ENCODE measurements at places on chromosomes 2 and 18. TPM values are rescaled to one million over a fixed set of nuclear protein-coding genes. Genes with fewer than 3 reads are reported as not detected.
A peak's percentile ranks its signal among the peaks of the same experiment; 100 is the strongest.

DNA sequence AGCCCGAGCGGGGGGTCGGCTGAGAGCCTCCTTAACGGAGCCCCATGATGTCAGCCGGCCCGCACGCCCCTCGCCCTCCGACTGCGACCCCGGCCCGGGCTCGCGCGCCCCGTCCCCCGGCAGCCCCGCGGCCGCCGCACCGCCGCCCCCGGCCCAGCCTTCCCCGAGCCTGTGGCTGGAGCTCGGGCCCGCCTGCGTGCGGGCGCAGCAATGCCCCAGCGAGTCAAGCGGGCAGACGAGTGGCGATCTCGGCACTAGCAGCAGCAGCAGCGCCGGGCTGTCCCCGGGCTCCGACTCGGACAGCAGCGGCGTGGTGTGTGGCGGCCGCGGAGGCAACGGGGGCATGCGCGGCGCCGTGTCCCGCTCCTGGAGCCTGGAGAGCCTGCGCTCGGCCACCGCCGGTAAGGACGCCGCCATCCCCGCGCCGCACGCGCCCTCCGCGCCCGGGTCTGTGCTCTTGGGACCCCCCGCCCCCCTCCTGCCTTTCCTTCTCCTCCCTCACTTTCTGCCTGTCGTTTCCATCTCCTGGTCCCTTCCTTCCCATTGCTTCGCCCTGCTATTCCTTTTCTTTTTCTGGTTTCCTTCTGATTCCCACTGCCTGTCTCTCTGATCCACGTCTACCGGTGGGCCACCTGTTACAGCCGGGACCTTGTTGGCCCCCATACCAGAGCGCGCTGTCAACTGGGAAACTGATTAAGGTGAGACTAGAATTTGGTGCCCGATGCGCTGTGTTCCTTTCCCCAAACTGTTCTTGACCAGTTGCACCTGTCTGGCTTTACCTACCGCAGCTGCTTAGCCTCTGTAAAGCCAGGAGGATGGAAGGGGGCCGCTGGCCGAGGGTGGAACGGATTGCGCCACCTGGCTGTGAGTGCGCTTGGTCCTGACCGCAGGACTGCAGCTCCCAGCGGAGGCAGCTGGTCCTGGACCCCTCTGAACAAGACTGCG is 127.4 kb downstream of the ARHGEF4 start:
- no peaks in the 10 kb centered on the region for H3K36me3 ChIP-seq
- peaks cover 82% of the 10 kb centered on the region for H3K27me3 ChIP-seq
- H3K4me3 ChIP-seq: peak overlapping the region; percentile 40
- no peak for ATAC-seq
- H3K4me1 ChIP-seq: peaks cover 21% of the 10 kb centered on the region

- H3K27me3 ChIP-seq: no peaks in the 10 kb centered on the region
- no peaks in the 10 kb centered on the region for H3K4me1 ChIP-seq
- H3K36me3 ChIP-seq: no peaks in the 10 kb centered on the region
- ATAC-seq: no peak
- no peak overlapping the region for H3K4me3 ChIP-seq
These were observed 285.8 kb downstream of the C1D start for GRCh38 chr2:67777010-67777409.

DNA sequence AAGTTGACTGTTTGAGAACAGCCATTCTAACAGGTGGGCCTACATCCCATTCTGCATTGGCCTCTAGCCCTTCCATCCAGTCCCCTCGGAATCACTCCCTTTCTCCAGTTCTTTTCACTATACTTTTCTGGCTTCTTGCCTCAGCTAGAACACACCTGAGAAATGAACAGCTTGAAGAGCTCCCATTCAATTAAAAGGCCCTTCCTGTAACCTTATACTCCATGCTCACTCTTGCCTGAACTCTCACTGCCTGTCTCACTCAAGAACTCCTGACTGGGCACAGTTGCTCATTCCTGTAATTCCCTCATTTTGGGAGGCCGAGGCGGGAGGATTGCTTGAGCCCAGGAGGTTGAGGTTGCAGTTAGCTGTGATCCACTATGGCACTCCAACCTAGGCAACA is 23.6 kb downstream of the CHRNA1 start:
- no peak overlapping the region for H3K27ac ChIP-seq
- H3K4me3 ChIP-seq: no peak overlapping the region
- no peaks in the 10 kb centered on the region for H3K27me3 ChIP-seq
- ATAC-seq: no peak

- no peaks in the 10 kb centered on the region for H3K4me1 ChIP-seq
- no peak for ATAC-seq
- no peaks in the 10 kb centered on the region for H3K27me3 ChIP-seq
- no peaks in the 10 kb centered on the region for H3K36me3 ChIP-seq
These were observed 107.9 kb upstream of the CDH20 start for GRCh38 chr18:61225336-61225735.

- H3K27me3 ChIP-seq: no peaks in the 10 kb centered on the region
- ATAC-seq: no peak
- no peaks in the 10 kb centered on the region for H3K36me3 ChIP-seq
- H3K4me3 ChIP-seq: no peak overlapping the region
- no peaks in the 10 kb centered on the region for H3K4me1 ChIP-seq
- H3K27ac ChIP-seq: no peak overlapping the region
These were observed 162.2 kb downstream of the LRRC30 start for GRCh38 chr18:7393080-7393479.

DNA sequence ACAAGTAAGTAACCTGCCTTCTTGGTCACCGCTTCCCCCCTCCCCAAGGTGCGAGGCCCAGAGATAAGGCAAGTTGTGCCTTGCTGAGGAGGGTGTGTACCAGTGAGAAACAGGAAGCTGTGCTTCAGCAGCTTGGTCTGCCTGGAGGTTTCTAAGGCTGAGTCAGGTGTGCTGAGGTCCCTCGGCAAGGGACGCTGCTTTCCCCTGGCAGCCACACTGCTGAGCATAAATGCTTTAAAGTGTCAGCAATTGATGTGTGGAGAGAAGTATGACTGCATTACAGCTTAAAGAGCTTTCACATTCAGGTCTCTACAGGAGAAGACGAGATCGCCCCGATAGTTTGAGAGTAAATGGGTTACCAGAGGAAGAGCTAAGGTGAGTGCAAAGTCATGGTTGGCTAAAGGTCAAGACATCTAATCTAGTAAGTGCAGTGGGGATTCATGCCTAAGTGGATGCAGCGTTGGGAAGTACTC is 86.9 kb downstream of the LIMS1 start:
- H3K27me3 ChIP-seq: no peaks in the 10 kb centered on the region
- H3K27ac ChIP-seq: no peak overlapping the region
- peak; percentile 44 for ATAC-seq
- H3K4me3 ChIP-seq: no peak overlapping the region

The NEU2 gene
- total RNA-seq: not detected

- H3K4me1 ChIP-seq: peaks cover 19% of the 10 kb centered on the region
- peak overlapping the region; percentile 34 for H3K27ac ChIP-seq
- no peak overlapping the region for H3K4me3 ChIP-seq
- H3K27me3 ChIP-seq: no peaks in the 10 kb centered on the region
These were observed 9.0 kb downstream of the SPTBN1 start for GRCh38 chr2:54465143-54465542.

DNA sequence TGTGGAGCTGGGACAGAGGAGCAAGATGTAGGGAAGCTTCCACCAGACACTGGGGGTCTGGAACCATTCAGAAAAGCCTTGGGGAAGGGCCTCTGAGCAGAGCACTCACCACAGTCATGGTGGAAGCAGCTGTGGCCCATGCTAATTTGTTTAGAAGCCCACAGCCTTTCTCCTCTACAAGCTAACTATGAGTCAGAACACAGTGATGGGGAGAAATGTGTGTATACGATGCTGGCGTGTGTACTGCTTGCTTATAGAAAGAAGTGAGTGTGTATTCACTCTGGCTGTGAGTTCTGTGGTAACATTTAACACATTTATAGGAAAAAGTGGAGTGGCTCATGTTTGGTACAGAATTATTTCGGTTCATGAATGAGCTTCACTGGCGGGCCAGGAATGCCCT is 157.0 kb upstream of the ACAA2 start:
- H3K4me1 ChIP-seq: no peaks in the 10 kb centered on the region
- no peak for ATAC-seq
- no peaks in the 10 kb centered on the region for H3K36me3 ChIP-seq
- no peak overlapping the region for H3K27ac ChIP-seq

DNA sequence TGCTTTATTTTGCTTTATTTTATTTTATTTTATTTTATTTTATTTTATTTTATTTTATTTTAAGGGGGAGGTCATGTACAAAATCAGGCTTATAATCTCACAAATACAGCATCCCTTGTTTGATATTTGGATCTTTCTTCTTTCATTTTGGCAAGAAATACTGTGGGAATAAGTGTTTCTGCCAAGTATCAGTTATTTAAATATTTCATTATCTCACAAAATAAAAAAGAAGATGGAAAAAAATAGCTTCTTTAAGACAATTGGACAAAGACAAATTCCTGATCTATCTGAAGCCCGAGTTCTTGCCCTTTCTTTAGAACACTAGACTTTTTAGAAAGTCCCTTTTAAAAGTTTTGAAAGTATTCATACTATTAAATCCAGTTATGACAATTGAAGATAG is 560.5 kb upstream of the ZEB2 start:
- H3K27me3 ChIP-seq: no peaks in the 10 kb centered on the region
- H3K4me3 ChIP-seq: no peak overlapping the region
- H3K4me1 ChIP-seq: no peaks in the 10 kb centered on the region
- no peak for ATAC-seq

- H3K4me3 ChIP-seq: no peak overlapping the region
- no peaks in the 10 kb centered on the region for H3K36me3 ChIP-seq
- H3K27ac ChIP-seq: no peak overlapping the region
- peaks cover 6% of the 10 kb centered on the region for H3K4me1 ChIP-seq
These were observed 5.0 kb upstream of the ATP9B start for GRCh38 chr18:79064228-79064627.

GRCh38 chr2:240277073-240277806 is 136.8 kb upstream of the OTOS start:
- no peak overlapping the region for H3K4me3 ChIP-seq
- ATAC-seq: no peak
- H3K4me1 ChIP-seq: no peaks in the 10 kb centered on the region
- H3K27ac ChIP-seq: no peak overlapping the region

The RPRM gene
- 6.6 TPM for total RNA-seq

DNA sequence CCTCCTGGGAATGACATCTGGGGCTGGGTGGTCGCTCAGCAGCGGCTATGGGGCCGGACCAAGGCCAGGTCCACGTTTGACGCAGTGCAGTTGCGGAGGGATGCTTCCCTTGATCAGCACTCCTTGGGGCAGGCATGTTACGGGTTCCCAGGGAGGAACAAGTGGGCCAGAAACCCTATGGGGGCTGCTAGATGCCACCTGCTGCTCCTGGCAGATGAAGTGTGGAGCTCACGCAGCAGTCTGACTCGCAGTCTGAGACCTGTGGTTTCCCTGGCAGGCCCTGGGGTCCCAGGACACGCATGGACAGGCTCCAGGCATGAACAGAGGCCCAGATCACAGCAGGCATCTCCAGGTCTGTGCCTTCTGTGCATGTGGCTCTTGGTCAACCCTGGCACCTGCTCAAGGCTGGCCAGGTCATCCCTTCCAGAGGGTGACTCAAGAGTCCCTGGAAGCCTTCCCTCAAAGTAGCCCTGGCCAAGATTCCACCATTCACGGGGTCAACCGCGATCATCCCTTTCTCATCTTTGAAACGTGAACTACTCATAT is 20.0 kb downstream of the KCNF1 start:
- no peak overlapping the region for H3K4me3 ChIP-seq
- no peak overlapping the region for H3K27ac ChIP-seq
- no peak for ATAC-seq
- no peaks in the 10 kb centered on the region for H3K4me1 ChIP-seq
- no peaks in the 10 kb centered on the region for H3K36me3 ChIP-seq

DNA sequence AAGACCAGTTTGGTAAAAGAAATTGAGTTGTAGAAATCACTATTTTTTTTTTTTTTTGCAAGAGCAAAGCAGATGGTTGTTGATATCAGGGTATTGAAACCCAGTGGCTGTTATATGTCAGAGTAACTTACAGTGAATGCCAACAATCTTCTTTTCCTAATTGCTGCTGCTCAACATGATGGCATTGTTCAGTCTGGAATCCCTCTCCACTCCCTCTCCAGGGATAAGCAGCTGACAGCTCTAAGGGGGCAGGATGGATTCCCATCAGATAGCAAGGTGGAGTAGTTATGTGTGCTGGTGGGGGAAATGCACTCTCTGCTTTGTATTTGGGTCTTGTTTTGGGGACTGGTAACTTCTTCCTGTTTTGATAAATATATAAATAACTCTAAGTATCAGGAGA is 200.0 kb downstream of the PIK3C3 start:
- no peaks in the 10 kb centered on the region for H3K4me1 ChIP-seq
- no peak for ATAC-seq
- no peaks in the 10 kb centered on the region for H3K36me3 ChIP-seq
- no peak overlapping the region for H3K4me3 ChIP-seq
- no peak overlapping the region for H3K27ac ChIP-seq

GRCh38 chr18:5618047-5618688 is 74.4 kb upstream of the EPB41L3 start:
- no peaks in the 10 kb centered on the region for H3K36me3 ChIP-seq
- H3K27me3 ChIP-seq: no peaks in the 10 kb centered on the region
- no peak overlapping the region for H3K27ac ChIP-seq
- H3K4me3 ChIP-seq: no peak overlapping the region
- no peak for ATAC-seq

The TANC1 gene
- 37.4 TPM for total RNA-seq

The VWC2L gene
- total RNA-seq: not detected

- no peaks in the 10 kb centered on the region for H3K27me3 ChIP-seq
- no peak overlapping the region for H3K4me3 ChIP-seq
- no peaks in the 10 kb centered on the region for H3K36me3 ChIP-seq
- H3K27ac ChIP-seq: no peak overlapping the region
These were observed 70.9 kb upstream of the TMEM87B start for GRCh38 chr2:111984213-111984604.

DNA sequence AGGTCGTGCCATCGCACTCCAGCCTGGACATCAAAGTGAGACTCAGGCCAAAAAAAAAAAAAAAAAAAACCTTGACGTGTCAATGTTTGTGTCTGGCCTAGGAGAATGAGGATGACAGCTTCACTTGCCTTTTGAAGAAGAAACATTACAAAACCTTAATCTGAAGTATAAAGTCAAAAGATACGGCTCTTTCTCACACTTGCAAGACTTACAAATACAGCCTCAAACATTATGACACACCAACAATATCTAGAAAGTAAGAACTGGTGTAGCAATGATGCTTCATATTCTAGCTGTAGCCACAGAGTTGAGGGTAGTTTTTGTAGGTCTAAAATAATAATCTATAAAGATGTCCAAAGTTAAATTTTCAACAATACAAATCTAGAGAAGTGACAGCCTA is 25.5 kb downstream of the MPPE1 start:
- H3K4me1 ChIP-seq: no peaks in the 10 kb centered on the region
- no peaks in the 10 kb centered on the region for H3K27me3 ChIP-seq
- ATAC-seq: no peak
- no peak overlapping the region for H3K27ac ChIP-seq
- no peak overlapping the region for H3K4me3 ChIP-seq

DNA sequence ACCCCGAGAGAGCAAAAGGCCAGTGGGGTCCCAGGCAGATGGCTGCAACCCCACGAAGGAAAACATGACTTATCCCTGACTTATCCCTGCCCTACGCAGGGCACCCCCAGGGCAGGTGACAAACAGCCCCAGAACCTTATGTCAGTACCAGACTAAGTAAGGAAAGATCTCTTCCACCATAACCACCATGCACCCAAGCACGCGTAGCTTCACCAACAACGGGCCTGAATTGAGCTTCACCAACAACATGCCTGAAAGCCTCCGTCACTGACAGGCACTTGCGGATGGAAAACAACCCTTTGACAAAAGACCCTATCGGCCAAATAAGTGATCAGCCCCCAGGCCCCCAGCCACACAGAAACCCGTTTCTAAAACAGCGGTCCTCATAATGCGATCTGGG is 34.1 kb downstream of the HDAC4 start:
- ATAC-seq: no peak
- no peaks in the 10 kb centered on the region for H3K27me3 ChIP-seq
- peaks cover 50% of the 10 kb centered on the region for H3K4me1 ChIP-seq
- H3K36me3 ChIP-seq: no peaks in the 10 kb centered on the region

GRCh38 chr2:186576614-186577013 is 13.2 kb upstream of the ITGAV start:
- no peak overlapping the region for H3K27ac ChIP-seq
- no peak overlapping the region for H3K4me3 ChIP-seq
- no peak for ATAC-seq
- H3K4me1 ChIP-seq: peaks cover 6% of the 10 kb centered on the region
- no peaks in the 10 kb centered on the region for H3K27me3 ChIP-seq

Data from gastroesophageal sphincter (tissue), 4 donors.